Prostate gland (tissue), 2 donors: ENCODE measurements at places on chromosomes 7 and 10. TPM values are rescaled to one million over a fixed set of nuclear protein-coding genes. Genes with fewer than 3 reads are reported as not detected.
A peak's percentile ranks its signal among the peaks of the same experiment; 100 is the strongest.

The HMX3 gene
- total RNA-seq: not detected

The CCDC6 gene
- 65.0 TPM for total RNA-seq

The AKR1C8 gene
- not detected for total RNA-seq

DNA sequence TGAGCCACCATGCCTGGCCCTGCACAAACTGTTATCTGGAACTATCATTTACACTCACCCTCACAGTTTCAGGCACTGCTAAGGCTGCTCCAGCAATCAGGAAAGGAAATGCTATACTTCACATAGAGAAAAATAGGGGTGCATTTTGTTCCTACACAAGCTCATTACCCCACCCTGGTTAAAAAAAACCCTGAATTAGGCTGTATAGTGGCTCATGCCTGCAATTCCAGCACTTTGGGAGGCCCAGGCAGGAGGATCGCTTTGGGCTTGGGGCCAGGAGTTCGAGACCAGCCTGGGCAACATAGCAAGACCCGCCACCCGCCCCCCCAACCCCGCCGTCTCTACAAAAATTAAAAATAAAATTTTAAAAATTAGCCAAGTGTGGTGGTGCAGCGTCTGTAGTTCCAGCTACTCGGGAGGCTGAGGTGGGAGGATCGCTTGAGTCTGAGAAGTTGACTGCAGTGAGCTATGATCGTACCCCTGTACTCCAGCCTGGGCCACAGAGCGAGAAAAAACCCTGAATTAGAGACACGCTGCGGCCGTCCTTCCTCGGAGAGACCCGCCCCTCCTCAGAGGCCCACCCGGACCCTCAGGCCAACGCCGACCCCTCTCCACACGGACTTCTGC is 539 bp downstream of the PTCD1 start:
- DNase-seq: no peak

DNA sequence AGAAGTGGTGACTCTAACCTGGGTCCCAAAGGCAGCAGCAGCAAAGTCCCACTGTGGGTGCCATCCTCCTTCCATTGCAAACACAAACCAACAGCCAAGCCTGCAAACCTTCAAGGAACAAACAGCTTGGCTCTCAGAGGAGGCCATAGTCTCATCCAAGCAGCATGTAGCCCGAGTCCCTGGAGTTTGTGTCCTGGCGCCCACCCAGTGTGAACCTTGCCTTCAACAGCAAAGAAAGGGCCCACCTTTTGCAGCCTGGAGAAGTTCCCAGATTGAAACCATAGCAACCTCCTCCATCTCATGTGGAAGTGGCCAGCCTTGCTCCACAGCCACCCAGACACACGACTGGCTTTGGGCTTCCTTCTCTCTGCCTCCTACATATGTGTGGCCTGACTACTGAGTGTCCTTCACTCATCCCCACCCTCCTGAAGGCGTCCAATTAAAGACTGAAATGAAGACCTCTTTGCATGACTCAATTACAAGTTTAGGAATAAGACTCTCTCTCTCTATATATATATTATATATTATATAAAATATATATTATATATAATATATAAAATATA is 106.1 kb downstream of the C10orf90 start:
- DNase-seq: no peak

DNA sequence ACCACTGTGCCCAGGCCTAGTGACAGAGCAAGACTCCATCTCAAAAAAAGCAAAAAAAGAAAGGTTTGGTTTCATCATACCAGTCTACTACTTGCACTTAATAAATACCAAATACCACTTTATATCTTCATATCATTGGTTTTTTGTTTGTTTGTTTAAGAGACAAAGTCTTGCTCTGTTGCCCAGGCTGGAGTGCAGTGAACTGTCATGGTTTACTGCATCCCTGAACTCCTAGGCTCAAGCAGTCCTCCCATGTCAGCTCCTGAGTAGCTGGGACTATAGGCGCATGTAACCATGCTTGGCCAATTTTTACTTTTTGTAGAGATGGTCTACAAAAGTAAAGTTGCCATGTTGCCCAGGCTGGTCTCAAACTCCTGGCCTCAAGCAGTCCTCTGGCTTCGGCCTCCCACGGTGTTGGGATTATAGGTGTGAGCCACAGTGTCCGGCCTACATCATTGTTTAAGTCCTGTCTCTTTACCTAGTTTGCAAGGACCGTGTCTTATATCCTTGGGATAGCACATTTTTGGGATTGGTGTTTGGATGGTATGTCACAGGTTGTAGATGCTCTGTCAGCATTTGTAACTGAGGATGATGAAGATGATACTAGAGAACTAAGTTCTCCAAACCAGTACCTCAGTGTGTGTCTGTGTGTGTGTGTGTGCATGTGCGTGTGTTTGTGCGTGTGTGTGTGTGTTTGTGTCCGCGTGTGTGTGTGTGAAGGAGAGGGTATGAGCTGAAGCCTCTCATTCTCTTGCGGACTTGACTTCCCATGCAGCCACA is 9.3 kb downstream of the LMTK2 start:
- no peak for DNase-seq

- DNase-seq: no peak
These were observed 990 bp downstream of the ZNF467 start for GRCh38 chr7:149772241-149772955.

DNA sequence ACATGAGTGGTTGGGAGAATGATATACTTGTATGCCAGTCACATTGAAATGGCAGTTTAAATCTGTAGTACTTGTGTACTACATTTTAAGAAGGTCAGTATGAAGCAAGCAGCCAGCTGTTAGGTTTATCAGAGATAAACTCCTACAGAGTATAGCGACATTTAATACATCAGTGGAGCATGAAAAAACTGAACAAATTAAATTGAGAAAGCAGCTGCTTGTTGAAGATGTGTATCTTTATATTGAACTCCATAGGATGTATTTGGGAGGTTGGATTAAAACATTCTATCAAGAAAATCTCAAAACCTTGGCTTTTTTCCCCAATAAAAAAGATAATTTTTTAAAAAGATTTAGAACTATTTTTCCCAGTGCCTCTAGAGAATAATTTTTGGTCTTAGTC is 47.8 kb downstream of the PHF14 start:
- no peak for DNase-seq

GRCh38 chr10:114304571-114305421 is 65.7 kb downstream of the VWA2 start:
- peak; percentile 40 for DNase-seq
